ENCODE measurements at places on chromosomes 1 and 21.
A peak's percentile ranks its signal among the peaks of the same experiment; 100 is the strongest.

- peak; percentile 82 for DNase-seq
Measured at GRCh38 chr1:168832661-168833060, 103.7 kb upstream of the DPT start.

DNA sequence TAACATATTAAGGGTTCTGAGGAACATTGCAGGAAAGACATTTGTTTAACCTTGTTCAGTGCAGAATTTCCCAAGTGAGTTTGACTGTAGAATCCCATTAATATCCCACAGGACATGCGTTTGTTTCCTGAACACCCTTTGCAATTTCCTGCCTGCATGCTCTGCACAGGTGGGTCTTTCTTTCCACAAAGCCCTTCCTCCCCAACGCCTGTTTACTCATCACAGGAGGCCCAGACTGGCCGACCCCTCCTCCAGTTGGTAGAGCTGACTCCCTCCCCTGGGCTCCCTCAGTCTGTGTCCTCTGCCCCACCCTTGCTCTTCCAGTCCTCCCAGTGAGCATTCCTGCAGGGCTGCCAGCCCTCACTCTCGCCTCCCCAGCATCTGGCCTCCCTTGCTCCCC lies 47.5 kb upstream of the CTPS1 start:
- no peak for DNase-seq

GRCh38 chr1:223752721-223753515 lies 40.6 kb downstream of the CAPN2 start:
- no peak for DNase-seq

DNA sequence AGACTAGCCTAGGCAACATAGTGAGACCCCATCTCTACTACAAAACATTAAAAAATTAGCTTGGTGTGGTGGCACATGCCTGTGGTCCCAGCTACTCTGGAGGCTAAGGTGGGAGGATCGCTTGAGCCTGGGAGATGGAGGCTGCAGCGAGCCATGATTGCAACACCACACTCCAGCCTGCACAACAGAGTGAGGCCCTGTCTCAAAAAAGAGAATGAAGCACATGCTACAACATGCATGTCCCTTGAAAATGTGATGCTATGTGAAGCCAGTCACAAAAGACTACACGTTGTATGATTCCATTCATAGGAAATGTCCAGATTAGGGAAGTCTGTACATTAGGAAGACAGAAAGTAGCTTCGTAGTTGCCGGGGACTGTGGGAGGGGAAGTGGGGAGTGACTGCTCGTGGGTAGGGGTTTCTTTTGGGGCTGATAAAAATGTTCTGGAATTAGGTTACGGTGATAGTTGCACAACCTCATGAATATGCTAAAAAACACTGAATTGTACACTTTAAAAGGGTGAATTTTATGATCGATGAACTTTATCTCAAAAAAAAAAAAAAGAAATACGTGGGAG lies 202.1 kb downstream of the KAZN start:
- DNase-seq, result no peak

DNA sequence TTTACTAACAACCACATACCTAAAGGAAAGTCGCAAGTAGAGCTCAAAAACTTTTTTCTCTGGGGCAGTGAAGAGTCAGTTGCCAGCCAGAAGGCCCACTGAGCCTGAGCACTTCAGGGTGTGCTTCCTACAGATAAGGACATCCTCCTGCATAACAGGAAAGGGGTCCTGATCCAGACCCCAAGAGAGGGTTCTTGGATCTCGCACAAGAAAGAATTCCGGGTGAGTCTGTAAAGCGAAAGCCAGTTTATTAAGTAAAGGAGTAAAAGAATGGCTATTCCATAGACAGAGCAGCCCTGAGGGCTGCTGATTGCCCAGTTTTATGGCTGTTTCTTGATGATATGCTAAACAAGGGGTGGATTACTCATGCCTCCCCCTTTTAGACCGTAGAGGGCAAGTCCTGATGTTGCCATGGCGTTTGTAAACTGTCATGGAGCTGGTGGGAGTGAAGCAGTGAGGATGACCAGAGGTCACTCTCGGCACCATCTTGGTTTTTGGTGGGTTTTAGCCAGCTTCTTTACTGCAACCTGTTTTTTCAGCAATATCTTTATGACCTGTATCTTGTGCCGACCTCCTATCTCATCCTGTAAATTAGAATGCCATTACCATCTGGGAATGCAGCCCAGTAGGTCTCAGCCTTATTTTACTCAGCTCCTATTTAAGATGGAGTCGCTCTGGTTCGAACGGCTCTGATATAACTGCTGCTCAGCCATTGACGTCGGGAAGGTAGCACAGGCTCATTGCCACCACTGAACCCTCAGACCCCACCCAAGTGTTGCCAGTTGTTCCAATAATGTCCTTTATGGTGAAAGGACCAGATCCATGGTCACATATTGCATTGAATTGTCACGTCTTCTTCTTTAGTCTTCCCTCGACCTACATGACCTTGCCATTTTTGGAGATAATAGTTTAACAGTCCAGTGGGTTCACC lies 96.6 kb upstream of the ERRFI1 start:
- DNase-seq, result no peak

GRCh38 chr1:76463278-76463677 lies 388.7 kb downstream of the ST6GALNAC3 start:
- no peak for DNase-seq

DNA sequence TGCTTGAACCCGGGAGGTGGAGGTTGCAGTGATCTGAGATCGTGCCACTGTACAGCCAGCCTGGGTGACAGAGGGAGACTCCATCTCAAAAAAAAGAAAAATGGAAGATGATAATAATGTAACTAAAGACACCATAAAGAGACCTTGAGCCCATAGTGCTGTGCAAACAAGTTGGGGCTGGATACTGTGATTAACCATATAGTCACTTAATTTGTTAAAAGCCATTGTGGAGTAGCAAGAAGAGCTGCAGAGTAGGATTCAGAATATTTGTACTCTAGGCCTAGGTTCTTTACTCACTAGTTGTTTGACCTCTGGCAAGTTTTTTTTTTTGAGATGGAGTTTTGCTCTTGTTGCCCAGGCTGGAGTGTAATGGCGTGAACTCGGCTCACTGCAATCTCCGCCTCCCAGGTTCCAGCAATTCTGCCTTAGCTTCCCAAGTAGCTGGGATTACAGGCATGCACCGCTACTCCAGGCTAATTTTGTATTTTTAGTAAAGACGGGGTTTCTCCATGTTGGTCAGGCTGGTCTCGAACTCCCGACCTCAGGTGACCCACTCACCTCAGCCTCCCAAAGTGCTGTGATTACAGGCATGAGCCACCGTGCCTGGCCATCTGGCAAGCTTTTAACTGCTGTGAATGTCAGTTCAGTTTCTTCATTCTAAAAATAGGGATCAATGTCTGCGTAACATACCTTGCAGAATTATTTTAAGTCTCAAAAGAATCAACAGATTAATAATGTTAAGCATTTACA lies 12.8 kb downstream of the CAP1 start:
- no peak for DNase-seq

Data from muscle of arm (tissue), 14 donors.